Fibroblast of mammary gland (primary cell): ENCODE measurements at places on chromosomes 2 and 18.

DNA sequence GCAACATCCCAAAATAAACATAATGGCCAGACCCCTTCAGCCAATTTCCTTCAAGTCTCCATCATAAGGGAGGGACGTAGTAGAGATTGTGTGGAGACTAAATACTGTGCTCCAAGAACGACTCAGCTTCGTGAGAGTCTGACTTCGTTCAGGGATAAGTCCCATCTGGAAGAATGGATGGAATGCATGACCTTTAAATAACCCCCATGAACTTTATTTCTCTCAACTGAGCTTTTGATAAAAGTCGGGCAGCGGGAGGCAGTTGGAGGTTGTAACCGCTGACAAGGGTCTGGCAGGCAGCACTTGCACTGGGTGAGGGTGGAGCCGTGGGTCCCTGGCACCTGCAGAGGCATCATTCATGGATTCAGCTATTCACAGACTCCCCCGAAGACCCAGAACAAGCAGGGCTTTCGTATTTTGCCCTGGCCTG, 115.9 kb downstream of the ZFP36L2 start:
- peak; percentile 28 for DNase-seq

- DNase-seq = no peak
Observed at GRCh38 chr2:201419986-201420385, 31.3 kb downstream of the TRAK2 start.

DNA sequence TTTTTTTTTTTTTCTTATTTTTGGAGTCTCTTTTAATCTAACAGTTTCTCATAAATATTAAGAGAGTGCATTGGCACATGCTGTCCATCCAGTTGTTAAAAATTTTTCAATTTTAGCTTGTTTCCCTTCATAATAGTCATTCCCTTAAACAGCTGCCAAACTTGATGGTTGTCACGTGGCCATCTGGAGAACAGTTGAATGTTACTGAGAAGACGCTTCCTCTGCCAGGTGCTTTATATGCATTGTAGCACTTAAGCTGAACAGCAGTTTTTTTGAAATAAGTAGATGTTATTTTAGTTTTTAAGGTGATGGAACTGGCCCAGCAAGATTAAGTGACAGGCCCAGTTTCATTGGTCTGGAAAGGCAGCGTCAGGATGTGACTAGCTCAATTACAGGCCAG, 3.3 kb downstream of the SMARCAL1 start:
- no peak for DNase-seq

GRCh38 chr2:164782323-164782722, 59.3 kb downstream of the COBLL1 start:
- DNase-seq = peak; percentile 79

DNA sequence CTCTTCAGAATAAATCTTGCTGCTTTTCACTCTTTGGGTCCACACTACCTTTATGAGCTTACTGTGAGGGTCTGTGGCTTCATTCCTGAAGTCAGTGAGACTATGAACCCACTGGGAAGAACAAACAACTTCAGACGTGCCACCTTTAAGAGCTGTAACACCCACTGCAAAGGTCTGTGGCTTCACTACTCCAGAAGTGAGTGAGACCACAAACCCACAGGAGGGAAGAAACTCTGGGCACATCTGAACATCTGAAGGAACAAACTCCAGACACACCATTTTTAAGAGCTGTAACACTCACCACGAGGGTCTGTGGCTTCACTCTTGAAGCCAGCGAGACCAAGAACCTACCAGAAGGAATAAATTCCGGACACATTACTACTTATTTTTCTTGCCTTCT, 964.1 kb upstream of the NXPH2 start:
- no peak for DNase-seq
